Neural progenitor cell (in vitro differentiated cells): ENCODE measurements at places on chromosomes 11 and 22. TPM values are rescaled to one million over a fixed set of nuclear protein-coding genes. Genes with fewer than 3 reads are reported as not detected.

- DNase-seq = no peak
These were observed 344.7 kb downstream of the MN1 start for GRCh38 chr22:27456696-27457503.

DNA sequence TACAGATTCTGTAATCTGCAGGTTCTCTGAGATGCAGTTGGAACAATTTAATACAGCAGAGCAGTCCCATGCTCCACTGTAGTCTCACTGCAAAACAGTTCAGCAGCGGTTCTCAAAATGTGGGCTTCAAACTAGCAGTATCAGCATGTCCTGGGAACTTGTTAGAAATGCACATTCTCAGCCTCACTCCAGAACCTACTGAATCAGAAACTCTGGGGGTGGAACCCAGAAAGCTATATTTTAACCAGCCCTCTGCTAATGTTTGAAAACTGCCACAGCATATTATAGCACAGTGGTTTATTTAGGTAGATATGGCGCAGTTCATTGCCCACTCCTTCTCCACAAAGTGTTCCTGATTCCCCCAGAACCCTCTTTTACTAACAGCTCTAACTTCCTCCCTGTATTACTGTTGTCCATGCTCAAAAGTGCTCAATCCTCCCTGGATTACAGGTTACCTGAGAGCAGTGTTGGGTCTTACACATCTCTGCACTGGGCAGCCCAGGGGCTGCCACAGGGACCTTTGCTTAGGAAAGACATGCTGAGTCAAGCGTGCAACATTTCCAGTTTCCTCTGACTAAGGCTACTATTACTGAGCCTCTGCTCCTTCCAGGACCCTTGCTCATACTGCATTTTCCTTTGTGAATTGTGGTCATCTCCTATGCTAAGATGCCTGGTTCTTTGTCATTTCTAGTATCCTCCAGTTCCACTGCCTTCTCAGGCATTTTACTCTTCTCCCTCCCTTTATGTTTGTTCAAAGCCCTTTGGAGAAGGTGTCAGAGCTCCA is 7.7 kb upstream of the DGAT2 start:
- DNase-seq = no peak

- no peak for DNase-seq
These were observed 9.1 kb downstream of the ARRB1 start for GRCh38 chr11:75342231-75342918.

DNA sequence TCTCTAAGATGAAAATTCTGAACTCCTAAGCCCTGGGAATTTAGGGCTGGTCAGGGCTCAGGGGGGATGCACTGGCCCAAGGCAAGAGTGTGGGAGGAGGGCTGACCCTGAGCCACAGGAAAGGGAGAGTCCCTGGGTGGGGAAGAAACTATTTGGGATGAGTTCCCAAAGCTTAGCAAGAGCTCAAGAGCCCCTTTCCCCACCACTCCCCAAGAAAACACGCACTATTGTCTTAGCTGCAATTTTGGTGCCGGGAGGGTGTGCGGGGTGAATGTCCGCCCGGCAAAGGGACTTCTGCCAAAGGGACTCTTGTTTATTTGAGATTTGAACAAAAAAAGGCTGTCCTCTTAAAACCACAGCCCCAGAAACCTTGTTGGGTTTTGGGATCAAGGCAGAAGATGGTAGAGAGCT is 37.0 kb downstream of the KIAA1671 start:
- no peak for DNase-seq

- no peak for DNase-seq
These were observed 19.5 kb upstream of the TPH1 start for GRCh38 chr11:18065572-18065971.

DNA sequence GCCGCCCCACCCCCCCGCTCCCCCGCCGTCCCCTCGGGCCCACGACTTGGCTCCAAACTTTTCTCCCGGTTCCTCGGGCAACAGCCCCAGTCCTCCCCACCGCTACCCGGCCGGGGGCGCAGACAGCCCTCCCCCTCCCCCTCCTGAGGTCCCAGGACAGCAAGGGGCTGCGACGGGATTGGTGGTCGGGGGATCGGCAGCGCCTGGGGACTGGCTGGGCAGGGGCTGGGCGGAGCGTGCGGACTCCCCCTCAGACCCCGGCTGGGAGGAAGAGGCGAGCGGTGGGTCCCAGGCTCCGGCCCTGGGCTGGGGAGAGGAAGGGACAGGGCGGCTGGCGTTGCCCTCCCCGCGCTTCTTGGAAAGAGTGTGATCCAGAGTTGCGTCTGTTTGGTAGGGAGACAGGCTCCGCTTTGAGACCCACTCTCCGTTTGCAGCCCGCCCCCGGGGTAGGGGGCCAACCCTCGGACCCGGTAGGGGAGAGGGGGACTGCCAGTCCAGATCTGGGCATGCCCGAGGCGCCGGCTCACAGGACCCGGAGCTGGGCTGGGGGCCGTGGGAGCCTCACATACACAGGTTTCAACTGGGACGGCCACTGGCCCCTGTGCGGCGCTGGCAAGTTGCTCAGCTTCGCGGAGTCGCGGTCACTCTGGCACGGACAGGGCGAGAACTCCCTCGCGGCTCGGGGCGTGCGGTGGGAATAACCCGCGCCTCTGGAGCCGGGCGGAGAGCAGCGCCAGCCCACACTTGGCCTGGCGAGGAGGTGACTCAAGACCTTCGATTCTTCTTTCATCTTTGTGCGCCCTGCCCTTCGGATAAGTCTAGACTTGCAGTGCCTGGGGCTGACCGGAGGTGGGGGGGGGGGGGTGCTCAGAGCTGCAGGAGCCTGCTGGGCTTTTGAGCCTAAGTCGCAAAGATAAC is 999 bp downstream of the TSKU start:
- peak; percentile 96 for DNase-seq

DNA sequence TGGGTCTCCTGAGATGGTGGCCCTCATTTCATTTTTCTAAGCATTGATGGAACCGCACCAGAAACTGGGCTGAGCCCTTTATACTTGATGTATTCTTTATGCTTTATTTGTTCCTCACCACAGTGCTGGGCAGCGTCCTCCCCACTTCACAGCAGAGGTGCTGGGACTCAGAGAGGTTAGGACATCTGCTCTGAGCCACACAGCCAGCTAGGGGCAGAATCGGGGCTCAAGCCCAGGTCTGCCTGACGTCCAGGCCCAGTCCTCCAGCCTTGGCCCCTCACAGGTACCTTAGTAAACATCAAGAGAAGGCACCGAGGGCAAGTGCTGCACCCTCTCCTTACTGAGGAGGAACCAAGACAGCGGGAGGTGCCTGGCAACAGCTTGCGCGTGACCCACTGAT is 20.2 kb upstream of the SHISAL1 start:
- DNase-seq = no peak

GRCh38 chr11:113405724-113406478 is 18.3 kb downstream of the ANKK1 start:
- no peak for DNase-seq

DNA sequence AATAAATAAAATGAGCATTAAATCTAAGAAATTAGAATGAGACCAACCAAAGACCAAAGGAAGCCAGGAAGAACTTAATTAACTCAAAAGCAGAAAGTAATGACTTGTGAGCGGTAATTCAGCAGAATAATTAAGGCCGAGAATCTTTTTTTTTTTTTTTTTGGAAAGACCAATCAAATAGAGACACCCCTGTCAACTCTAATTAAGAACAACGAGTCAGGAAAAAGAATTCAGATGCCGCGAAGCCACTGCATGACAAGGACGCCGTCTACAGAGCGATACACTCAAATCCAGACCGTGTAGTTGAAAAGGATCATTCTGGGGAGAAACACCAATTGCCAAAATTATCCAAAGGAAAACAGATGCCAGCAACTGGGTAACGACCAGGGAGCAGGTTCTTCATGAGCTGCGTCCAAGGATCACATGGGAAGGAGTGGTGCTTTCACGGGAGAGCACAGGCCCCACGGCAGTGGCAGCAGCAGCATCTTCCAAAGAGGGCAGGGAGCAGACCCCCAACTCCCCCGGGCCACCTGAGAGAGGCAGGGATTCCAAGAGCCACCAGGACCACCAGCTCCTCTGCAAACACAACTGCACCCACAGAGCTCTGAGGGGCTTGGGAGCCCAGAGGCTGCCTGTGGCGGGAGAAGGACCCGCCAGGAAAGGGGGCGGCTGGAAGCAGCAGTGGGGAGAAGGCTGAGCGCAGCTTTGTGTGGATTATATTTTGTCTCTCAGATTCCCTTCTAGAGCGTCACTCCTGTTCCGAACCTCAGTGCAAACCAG is 469.8 kb downstream of the BRD1 start:
- peak; percentile 40 for DNase-seq

DNA sequence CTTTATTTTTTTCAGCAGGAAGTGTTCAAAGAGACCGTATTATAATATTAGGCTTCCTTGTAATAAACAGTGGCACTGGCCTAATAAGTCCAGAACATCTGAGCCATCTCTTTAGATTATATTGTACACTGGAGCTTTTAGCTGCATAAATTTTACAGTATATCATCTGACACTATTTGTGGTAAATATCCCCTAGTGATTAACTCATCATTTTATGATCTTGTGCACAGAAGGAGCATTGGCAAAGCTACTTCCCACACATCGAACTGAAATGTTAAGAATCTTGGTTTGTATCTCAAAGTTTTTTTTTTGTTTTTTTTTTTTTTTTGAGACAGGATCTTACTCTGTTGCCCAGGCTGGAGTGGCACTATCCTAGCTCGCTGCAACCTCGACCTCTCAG is 162.7 kb downstream of the HIPK3 start:
- DNase-seq = no peak

- DNase-seq = no peak
These were observed 5.9 kb upstream of the ALKBH3 start for GRCh38 chr11:43874738-43875137.

DNA sequence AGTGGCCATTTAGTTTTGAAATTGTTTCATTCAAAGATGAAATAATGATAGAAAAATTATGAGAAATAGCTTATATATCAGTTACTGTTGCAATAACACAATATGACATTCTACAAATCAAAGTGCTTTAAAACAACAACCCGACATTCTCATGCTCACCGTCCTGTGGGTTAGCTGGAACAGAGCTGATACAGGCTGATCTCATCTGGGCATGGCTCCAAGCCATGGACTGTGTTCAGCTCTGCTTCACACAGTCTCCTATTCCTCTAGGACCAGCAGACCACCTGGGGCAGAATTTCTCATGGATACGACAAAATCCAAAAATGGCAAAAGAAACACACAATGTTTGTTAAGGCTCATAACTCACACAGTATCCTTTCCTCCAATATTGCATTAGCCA is 178.6 kb downstream of the CNTN5 start:
- DNase-seq = no peak

DNA sequence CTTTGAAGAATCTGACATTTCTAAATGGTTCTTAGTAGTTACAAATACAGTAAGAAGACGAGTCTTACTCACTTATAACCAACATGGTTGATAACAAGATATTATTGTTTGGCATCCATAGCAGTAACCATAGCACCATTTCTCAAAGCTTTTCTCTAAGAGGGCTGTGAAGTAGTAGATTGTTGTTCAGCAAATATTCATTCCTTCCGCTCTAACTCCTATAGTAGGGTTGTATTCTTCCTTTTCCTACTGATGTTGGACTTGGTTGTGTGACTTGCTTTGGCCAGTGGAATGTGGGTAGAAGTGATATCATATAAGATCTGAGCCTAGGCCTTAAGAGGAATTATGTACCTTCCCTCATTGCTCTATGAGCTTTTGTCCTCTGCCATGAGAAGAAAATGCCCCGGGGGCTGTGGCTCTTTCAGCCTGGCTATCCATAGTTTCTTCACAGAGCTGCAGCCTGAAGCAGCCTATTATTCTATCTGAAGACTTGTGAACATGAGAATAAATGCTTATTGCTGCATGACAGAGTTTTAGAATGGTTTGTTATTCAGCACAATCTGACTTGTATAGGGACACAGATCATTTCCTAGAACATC is 28.9 kb upstream of the ZBED5 start:
- no peak for DNase-seq

DNA sequence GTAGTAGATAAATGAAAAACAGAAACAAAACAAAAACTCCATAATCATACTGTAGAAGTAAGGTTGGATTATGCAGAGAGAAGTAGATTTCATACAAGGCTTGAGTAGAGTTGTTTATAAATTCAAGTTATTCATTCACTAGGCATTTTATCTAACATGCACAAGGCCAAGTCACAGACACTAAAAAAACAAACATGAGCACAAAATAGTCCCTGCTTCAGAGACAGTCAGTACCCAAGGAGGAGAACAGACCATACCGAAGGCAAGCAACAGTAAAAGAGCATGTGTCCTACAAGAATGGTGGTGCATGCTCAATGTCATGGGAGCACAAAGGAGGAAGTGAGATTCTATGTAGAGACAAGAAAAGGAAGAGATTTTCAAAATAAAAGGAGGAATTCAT is 796.5 kb upstream of the LRRC4C start:
- no peak for DNase-seq

DNA sequence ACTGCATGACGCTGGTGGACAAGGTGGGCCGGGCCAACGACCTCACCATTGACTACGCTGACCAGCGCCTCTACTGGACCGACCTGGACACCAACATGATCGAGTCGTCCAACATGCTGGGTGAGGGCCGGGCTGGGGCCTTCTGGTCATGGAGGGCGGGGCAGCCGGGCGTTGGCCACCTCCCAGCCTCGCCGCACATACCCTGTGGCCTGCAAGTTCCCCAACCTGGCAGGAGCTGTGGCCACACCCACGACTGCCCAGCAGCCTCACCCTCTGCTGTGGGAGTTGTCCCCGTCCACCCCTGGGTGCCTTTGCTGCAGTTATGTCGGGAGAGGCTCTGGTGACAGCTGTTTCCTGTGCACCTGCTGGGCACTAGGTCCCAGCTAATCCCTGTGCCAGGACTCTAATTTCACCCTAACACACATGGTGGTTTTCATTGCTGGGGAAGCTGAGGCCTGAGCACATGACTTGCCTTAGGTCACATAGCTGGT is 49.0 kb upstream of the PPP6R3 start:
- no peak for DNase-seq

DNA sequence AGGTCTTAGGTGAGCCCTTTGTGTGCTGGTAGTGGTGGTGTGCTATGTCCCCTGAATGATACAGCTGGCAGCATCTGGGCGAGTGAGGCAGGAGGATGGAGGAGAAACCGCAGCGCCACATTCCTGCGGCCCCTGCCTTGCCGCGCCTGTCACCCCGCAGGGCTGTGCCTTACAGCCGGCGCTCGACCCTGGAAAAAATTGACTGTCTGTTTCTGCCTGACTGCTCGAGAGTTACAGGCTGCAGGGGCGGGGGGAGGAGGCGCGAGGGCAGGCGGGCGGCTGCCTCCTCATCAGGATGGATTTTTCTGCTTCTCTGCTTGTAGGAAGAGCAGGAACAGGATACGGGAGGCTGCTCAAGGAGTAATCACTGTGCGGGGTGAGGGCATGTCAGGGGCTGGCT is 443.4 kb downstream of the MIAT start:
- peak; percentile 88 for DNase-seq

The TCN2 gene
- 33.9 and 66.5 TPM in 2 replicates for total RNA-seq

The CST6 gene
- 0.50 TPM in 1 of 2 replicates, not detected in the other for total RNA-seq

The PLCB3 gene
- 15.6 and 43.4 TPM in 2 replicates for total RNA-seq

The MS4A4A gene
- total RNA-seq = not detected in 2 replicates

The GAB4 gene
- total RNA-seq = 0.07 TPM in 1 of 2 replicates, not detected in the other

The PCF11 gene
- total RNA-seq = 64.2 and 72.7 TPM in 2 replicates

The MPEG1 gene
- total RNA-seq = not detected in 2 replicates

The OR52R1 gene
- total RNA-seq = not detected in 2 replicates

The HINFP gene
- 32.5 and 47.3 TPM in 2 replicates for total RNA-seq
